ENCODE measurements at places on chromosomes 12 and 14. TPM values are rescaled to one million over a fixed set of nuclear protein-coding genes. Genes with fewer than 3 reads are reported as not detected.

Gene KLRG1
- 7.4 TPM for total RNA-seq

Gene SERPINA3
- 1.3 TPM for total RNA-seq

Gene HEATR5A
- 10.9 TPM for total RNA-seq

Gene FSCB
- not detected for total RNA-seq

GRCh38 chr12:98821866-98822265 lies 176.8 kb downstream of the APAF1 start:
- no peaks in the 10 kb centered on the region for H3K4me1 ChIP-seq
- H3K27me3 ChIP-seq = no peaks in the 10 kb centered on the region
- no peak overlapping the region for H3K4me3 ChIP-seq
- H3K36me3 ChIP-seq = no peaks in the 10 kb centered on the region

DNA sequence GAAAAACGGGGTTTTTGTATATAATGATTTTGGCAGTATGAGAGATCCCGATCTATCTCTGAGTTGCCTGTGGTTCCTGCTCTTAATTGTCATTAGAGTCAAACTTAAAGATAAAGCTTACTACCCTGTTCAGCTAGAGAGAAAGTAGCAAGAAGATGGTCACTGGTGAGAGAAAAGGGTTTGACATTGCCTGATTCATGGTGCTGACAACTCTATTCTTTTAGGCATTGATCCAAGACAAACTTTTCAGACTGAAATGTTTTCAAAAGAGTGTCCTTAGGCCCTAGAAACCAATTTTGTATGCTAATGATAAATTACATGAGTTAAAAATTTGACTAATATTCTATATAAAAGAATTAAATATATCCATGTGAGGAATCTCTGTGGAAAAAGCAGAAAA lies 35.1 kb downstream of the PELI2 start:
- no peak for DNase-seq
- peaks cover 18% of the 10 kb centered on the region for H3K4me1 ChIP-seq
- no peaks in the 10 kb centered on the region for H3K27me3 ChIP-seq
- H3K27ac ChIP-seq = no peak overlapping the region

DNA sequence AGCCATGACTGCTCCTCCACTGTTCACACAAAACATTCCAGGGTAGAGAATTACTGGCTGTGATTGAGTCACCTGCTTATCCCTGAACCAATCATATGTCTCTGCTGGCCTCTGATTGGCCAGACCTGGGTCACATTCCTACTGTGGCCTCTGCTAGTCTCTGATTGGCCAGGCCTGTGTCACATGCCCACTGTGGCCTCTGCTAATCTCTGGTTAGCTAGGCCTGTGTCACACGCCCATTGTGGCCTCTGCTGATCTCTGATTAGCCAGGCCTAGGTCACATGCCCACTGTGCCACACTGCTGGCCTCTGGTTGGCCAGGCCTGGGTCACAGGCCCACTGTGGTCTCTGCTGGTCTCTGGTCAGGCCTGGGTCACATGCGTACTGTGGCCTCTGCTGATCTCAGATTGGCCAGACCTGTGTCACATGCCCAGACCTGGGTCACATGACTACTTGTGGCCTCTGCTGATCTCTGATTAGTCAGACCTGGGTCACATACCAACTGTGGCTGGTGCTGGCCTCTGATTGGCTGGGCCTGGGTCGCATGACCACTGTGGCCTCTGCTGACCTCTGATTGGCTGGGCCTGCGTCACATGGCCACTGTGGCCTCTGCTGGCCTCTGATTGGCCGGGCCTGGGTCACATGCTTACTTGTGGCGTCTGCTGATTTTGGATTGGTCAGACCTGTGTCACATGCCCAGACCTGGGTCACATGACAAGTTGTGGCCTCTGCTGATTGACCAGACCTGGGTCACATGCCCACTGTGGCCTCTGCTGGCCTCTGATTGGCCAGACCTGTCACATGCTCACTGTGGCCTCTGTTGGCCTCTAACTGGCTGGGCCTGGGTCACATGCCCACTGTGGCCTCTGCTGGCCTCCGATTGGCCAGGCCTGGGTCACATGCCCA lies 251.6 kb downstream of the SLC15A4 start:
- H3K36me3 ChIP-seq = no peaks in the 10 kb centered on the region
- no peak overlapping the region for H3K27ac ChIP-seq
- no peak overlapping the region for H3K4me3 ChIP-seq
- H3K27me3 ChIP-seq = no peaks in the 10 kb centered on the region
- no peak for DNase-seq
